ENCODE measurements at places on chromosomes 7 and 10.

GRCh38 chr10:78511324-78512204 is 477.9 kb downstream of the RPS24 start:
- no peak for DNase-seq

DNA sequence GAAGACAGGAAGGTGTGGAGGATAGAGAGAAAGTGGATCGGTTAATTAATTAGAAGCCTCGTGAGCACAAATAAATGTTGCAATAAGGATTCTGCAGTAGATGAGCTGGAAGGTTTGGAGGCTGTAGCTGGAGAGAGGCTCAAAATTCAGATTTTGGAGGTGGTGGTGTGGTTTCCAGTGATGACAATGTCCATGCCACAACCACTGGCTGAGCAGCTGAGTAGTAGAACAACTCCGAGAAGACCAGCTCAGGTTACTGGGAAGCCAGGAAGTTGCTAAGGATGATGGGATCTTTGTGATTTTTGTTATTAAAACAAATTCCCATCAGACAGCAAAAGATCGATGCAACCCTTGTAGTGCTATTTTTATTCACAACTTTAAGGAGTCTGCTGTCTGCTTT is 7.7 kb downstream of the SLC26A4 start:
- DNase-seq, result no peak

DNA sequence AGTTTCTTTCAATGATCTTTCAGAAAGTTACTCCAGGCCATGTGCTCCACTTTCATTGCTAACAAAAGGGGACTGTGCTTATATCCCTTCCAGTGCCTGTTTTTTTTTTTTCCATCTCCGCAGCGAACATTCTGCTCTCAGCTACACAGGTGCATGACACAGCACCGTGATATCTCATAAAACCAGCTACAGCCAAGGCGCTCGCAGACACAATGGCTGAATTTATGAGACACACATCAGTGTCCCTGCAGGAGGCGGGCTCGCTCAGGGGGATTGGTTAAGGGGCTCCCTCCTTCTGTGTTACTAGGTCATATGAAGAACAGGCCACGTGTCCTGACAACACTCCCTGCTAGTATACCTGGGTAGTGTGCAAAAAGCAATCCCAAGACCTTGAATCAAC is 245.5 kb downstream of the SKAP2 start:
- DNase-seq, result no peak

- DNase-seq, result no peak
These were observed 98.3 kb upstream of the ARHGAP21 start for GRCh38 chr10:24821986-24822385.

GRCh38 chr10:103465411-103466179 is 6.9 kb upstream of the CALHM1 start:
- DNase-seq, result no peak

GRCh38 chr7:17516771-17517170 is 218.3 kb downstream of the AHR start:
- DNase-seq, result no peak

DNA sequence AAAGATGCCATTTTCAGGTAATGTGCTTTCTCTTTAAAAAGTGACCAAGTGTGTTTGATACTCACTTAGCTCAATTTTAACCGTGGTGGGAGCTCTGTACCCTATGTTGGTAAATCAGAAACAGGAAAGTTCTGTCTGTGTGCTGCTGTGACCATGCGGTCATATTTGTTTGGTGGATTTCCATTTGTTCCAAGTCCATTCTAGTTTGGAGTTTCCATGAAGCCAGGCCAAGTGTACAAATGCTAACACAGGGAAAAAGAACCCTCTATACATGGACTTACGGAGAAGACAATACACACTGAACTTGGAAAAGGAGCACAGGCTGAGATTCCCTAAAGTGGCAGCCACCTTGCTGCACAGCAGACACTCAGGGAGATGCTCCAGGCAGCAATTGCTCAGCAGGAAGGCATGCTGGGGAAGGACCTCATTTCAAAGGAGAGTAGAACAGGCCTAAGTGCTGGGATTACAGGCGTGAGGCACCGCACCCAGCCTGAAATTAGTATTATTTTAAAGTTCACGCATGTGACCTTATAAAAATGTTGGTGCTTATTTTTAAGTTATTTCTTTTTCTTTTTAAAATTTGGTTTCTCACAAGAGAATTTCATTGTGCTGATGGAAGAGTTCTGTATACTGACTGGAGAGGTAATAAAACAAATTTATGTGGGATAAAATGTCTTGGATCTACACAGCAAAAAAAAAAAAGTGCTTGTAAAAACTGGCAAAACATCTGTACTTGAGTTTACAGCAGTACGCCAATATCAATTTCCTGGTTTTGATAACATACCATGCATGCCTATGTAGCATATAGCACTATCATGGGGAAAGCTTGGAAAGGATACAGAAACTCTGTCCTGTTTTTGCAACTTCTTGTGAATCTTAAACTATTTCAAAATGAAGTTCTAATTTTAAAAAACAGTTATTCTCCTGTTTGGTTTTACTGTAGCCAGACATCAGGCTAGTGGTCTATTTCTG is 436.2 kb downstream of the KCNMA1 start:
- no peak for DNase-seq

- DNase-seq, result no peak
These were observed at the start of gene ORAI2 for GRCh38 chr7:102433219-102434038. ORAI2 (plus strand) TSS chr7:102433575; CDS start chr7:102438957, 5,382 bp downstream.

- DNase-seq, result no peak
These were observed 163.6 kb downstream of the DNAJB6 start for GRCh38 chr7:157500171-157500960.

DNA sequence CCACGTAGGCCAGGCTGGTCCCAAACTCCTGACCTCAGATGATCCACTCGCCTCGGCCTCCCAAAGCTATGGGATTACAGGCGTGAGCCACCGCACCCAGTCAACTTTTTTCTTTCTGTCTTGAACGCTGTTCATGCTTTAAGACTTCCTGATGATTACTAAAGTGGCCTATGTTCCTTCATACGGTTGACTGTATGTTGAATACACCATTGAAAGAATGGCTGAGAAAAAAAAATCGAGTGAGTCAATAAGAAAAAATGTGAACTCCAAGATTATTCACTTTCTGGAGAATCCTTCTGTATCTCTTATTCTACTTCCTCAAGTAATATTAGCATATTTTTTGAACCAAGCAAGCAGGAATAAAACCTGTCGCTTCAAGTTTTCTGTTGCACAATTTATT is 955.0 kb downstream of the GATA3 start:
- DNase-seq, result no peak

- DNase-seq, result no peak
These were observed 44.3 kb upstream of the ZNF107 start for GRCh38 chr7:64621656-64622055.

DNA sequence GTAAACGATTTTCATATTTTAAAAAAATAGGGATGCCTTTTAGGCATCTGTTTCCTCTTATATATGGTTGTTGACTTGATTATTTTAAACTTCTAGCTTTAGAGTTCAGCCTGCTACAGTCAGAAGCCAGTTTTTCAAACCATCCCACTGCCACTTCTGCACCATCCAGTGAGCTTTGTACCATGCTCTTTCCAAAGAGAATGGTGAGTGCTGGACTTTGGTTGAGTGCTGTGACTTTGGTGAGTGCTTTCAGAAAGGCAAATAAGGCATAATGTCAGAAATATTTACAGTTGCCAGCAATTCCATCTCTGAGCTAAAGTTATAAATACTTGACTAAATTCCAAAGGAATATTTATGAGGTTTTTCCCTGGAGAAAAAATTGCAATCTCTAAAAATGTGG is 117.4 kb downstream of the IPMK start:
- DNase-seq, result no peak

DNA sequence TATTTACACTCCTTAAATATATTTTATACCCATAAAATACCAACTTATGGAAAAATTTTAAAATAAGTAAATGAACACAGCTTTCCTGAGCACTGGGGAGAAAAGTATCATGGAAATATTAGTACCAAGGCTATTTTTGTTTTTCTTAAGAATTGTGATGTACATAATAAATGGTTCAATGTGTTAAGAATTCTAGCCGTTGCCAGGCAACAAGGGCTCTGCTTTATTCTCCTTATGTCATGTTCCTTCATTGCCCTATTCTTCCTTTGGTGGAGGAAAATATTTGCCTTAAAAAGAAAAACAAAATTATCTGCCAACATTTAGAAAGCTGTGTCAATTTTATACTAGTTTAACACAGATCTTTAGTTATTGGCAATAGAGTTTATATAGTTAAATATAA is 2.6 kb upstream of the ZPBP start:
- DNase-seq, result no peak

DNA sequence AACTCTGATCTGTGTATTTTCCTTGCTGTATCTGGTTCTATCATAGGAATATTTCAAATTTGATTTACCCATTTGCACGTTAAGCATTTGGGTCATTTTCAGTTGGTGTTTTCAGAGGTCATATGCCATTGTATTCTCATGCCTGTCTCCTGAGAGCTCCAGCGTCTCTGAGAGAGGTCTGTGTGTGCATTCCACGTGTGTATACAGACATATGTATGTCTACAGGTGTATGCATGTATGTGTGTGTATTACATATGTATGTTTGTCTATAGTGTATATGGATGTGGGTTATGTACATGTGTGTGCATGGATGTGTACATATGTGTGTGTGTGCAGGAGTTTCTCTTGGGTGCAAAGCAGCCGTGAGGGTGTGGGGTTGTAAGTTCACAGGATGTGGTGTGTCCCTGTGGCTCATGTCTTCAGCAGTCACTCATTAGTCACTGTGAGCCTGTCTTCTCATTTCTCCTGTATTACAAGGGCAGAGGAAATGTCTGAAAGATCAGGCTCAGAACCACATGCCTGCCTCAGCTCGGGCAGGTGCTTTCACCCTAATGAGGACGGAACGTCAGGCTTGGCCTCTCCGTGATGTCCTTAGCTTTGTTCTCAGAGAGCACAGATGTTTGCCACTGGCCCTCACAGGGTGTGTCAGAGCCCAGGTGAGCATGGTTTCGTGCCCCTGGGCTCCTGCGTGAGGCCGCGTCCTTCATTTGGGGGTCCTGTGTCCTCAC is 101.6 kb downstream of the NKX6-2 start:
- DNase-seq, result no peak

- peak; percentile 48 for DNase-seq
These were observed 23.3 kb upstream of the PDGFA start for GRCh38 chr7:542713-543500.

DNA sequence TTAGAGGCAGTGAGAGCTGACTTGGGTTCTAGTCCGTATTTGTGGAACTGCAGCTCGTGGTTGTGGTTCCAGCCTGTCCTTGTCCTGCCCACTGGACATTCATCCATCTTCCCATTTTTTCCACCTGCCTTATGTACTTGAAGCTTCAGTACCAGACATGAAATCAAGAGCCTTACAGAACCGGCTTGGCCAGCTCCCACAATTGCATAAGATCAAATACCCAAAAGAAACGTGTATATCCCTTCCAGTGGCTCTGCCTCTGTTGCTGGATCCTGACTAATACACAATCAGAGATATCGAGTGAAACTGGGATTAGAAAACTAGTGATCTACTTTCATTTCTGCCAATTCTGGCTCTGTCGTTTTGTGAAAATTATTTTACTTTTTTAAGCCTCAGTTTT is 23.8 kb upstream of the LIPA start:
- no peak for DNase-seq

DNA sequence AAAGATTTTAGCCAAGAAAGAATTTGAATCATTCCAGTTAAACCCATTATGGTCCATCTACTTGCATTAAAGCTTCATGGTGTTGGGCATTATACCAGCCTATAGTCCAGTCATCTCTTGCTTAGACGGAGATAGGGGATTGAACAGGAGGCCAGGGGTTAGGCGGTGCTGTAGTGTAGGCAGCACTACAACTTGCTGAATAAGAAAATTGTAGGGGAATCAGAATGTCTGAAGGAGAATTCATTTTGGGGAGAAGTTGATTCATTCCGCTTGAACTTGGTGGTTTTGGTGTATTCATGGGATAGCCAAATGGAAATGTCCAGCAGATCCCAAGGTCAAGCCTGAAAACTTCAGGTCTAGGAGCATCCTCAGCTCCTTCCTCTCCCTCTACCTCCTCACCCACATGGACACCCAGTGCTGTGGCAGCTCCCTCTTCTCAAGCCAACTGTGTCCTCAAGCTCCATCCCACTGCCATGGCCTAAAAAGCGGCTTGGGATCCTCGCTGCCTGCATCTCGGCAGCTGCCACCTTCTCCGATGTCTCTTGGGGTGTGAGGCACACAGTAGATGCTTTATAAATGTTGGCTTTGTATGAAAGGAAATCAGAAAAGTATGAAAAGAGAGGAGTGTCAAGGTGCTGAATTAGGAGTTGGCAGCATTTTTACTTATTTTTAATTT is 63.6 kb upstream of the MNX1 start:
- DNase-seq, result no peak

GRCh38 chr7:41033500-41033899 is 669.4 kb downstream of the INHBA start:
- DNase-seq, result no peak

DNA sequence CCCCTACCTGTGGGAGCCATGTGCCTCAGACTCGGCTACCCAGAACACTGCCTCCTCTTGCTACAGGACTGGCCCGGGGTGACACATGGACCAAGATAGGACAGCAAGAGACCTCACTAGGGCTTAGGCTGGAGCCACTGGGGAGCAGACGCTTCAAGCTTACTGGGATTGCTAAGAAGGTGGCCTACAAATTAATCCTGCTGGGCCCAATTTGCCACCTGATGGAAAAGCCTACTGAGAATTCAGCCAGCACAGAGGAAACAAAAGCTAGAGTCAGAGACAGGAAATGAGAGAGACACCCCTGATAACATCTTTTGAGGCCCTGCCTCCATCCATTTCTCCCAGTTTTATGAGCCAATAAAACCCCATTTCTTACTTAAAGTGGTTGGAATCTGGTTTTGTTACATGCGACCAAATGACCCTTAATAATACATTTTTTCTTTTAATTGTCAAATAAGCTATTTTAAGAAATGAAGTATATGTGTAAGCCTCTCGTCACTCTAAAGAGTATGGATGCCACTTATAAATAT is 282.1 kb downstream of the CXCL12 start:
- DNase-seq, result no peak
